ENCODE measurements at places on chromosomes 11 and 22.
A peak's percentile ranks its signal among the peaks of the same experiment; 100 is the strongest.

GRCh38 chr11:78642979-78643675, 68.5 kb upstream of the NARS2 start:
- DNase-seq = no peak

DNA sequence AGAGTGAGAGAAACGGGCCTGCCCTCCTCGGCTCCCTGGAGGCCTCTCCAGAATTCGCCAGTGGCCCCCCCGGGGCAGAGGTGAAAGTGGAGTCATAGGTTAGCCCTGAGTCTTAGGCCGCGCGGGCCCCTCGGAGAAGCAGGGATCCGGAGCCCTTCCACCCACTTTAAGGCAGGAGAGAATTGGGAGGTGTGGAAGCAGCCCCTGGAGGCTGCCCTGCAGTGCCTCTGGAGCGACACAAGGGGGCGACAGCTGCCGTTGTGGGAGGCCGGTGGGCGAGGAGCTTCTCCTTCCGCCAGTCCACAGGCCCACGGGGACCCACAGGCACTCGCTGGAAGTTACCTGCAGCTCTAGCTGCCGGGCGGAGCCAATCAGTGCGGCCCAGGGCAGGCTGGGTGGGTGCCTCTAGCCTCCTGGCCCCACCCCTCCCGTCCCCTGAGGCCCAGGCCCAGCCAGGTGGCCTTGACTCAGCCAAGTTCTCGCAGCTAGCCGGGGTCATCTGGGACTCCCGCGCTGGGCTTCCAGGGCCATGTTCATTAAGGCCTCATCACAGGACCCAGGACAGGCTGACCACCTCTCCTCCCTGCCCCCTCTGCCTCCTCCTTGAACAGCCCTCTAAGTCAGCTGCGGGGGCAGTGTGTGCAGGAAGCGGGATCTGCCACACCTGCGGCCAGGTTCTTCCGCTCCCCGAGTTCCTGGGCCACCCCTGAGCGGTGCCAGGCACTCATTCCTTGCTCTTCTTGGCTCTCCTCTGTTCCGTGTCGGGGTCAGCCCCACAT, 5.0 kb downstream of the DGKZ start:
- DNase-seq = no peak

- no peak for DNase-seq
Observed at GRCh38 chr11:65291613-65292012, 23.1 kb upstream of the CDC42EP2 start.

DNA sequence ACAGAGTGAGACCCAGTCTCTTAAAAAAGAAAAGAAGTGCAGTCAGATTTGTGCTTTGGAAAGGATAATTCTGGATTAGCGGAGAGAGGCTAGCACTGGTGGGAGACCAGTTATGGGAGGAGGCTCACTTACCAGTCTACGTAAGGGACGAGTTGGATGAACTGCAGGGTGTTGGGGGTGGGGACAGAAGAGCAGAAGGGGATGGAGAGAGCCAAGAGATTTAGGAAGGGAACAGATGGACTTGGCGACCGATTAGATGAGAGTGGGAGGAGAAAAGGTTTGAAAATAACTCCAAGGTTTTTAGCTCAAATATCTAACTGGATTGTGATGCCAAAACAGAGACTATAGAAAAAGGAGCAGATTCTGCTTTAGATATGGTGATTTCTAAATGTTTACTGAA, 81.4 kb downstream of the SFI1 start:
- no peak for DNase-seq

DNA sequence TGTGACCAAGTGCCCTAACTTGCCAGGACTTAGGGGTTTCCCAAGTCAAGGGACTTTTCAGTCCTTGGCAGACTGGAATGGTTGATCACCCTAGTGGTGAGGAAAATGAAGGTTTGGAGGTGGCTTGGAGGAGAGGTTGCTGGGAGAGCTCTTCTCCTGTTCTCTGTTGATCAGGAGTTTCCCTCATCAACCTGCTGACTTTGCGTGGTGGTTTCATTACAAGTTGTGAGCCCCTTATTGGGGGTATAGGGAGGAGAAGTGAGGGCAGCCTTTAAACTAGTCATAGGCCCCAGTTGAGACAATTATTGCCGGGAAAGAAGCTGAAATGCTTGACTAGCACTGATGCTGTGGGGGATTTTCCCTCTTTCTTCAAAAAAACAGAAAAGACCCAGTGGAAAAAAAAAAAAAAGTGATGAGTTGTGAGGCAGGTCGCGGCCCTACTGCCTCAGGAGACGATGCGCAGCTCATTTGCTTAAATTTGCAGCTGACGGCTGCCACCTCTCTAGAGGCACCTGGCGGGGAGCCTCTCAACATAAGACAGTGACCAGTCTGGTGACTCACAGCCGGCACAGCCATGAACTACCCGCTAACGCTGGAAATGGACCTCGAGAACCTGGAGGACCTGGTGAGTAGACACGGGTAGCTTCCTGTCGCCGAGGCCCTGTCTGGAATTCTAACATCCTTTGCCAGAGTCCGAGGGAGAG, at the start of gene CXCR5:
Gene CXCR5, plus strand, starts transcription at position 525 of the 704 bp plus-strand sequence. Its CDS starts 50 bp downstream, at position 575.
- no peak for DNase-seq

DNA sequence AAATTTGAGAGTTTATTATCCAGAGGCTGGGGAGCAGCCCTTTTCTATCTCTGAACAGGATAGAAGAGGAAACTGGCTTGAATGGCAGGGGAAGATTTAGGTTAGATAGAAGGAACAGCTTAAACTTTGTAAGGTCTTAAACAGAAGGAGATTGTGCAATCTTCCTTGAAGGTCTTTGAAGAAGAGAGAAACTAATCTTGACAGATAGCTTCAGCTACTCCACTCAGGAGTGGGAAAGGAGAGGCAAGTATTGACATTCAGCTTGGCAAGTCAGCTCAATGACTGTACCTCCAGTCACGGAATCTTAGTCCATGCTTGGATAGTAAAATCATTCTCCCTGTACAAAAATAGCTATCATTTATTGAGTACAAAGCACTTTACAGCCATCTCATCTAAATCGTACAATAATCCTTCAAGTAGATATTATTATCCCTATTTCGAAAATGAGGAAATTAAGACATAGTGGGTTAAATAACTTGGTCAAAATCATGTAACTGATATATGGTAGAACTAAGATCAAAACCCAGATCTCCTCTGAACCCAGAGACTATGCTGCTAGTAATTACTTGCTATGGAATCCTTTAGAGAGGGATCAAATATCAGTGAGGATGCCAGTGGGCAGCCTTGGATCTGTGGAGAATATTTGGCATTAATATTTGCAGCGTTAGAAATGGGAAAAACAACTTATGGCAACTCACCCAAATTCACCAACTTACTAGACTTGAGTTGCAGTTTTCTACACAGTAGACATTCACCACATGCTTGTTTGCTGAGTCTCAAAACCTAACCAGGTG, 14.6 kb downstream of the C11orf97 start:
- no peak for DNase-seq

GRCh38 chr11:68215087-68215445, 2.0 kb upstream of the KMT5B start:
- DNase-seq = no peak

- DNase-seq = no peak
Observed at GRCh38 chr11:123429336-123429735, 733 bp upstream of the GRAMD1B start.

- DNase-seq = no peak
Observed at GRCh38 chr11:66904981-66905521, 48.2 kb downstream of the LRFN4 start.

- DNase-seq = no peak
Observed at GRCh38 chr22:48744283-48744641, 1083.4 kb downstream of the BRD1 start.

GRCh38 chr11:74822170-74822569, 73.5 kb downstream of the RNF169 start:
- DNase-seq = no peak

GRCh38 chr22:40396882-40397281, 26.5 kb downstream of the SGSM3 start:
- DNase-seq = peak; percentile 69

DNA sequence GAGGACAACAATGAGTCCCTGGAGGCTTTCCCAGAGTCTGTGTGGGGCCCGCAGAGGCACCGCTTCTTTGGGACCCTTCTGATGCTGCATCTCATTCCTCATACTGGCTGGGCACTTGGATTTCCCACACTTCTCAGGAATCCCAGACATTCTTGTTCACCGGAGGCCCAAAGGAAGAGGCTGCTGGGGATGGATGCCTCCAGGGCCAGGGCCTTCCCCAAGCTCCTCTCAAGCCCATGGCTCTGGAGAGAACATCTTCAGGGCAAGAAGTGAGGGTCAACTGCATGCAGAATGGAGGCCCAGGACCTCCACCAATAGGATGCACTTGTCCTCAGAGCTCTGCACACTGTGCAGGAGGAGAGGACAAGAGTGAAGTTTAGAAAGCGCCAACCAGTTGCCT, 34.6 kb downstream of the DKK3 start:
- no peak for DNase-seq

GRCh38 chr11:13328286-13328685, 50.7 kb downstream of the BMAL1 start:
- no peak for DNase-seq

DNA sequence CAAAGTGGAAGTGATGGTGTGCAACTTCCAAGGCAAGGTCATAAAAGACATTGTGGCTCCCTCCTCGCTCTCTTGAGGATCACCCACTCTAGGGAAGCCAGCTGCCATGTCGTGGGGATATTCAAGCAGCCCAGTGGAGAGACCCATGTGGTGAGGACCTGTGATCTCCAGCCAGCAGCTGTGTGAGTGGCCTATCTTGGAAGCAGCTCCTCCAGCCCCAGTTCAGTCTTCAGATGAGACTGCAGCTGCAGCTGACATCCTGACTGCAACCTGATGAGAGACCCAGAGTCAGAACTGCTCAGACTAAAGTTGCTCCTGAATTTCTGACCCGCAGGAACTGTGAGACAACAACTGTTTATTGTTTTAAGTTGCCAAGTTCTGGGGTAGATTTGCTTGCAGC, 86.4 kb upstream of the GRK3 start:
- DNase-seq = no peak

DNA sequence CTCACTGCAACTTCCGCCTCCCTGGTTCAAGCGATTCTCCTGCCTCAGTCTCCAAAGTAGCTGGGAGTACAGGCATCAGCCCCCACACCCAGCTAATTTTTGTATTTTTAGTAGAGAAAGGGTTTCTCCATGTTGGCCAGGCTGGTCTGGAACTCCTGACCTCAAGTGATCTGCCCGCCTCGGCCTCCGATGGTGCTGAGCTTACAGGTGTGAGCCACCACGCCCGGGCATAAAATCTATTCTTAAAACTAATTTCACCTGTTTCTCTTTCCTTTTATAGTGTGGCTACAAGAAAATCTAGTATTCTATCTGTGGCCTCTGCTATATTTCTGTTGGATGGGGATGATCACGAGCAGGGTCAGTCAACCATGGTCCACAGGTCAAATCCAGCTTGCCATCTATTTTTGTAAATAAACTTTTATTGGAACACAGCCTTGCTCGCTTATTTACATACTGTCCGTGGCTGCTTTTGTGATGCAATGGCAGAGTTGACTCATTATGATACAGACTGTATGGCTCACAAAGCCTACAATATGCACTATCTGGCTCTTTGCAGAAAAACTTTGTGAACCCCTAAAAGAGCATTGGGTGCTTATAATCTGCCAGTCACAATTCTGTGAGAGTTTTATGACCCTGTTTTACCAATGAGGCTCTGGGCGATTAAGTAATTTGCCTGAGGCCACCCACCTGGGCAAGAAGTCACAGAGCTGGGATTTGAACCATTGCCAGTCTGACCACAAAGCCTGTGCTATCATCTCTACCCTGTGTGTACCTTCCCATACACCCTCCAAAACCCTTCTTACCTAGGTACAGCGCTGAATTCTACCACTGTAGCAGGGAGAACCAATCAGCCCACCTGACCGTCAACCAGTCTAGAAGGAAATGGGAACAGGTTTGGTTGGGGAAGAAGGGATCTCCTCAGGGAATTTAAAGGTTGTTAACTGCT, 28.3 kb downstream of the SLC1A2 start:
- DNase-seq = no peak

- DNase-seq = no peak
Observed at GRCh38 chr22:50737728-50738648, at the start of gene ACR. ACR (plus strand) TSS chr22:50738204; CDS start chr22:50738236, 32 bp downstream.

GRCh38 chr11:82907371-82907770, 5.8 kb downstream of the DDIAS start:
- no peak for DNase-seq

DNA sequence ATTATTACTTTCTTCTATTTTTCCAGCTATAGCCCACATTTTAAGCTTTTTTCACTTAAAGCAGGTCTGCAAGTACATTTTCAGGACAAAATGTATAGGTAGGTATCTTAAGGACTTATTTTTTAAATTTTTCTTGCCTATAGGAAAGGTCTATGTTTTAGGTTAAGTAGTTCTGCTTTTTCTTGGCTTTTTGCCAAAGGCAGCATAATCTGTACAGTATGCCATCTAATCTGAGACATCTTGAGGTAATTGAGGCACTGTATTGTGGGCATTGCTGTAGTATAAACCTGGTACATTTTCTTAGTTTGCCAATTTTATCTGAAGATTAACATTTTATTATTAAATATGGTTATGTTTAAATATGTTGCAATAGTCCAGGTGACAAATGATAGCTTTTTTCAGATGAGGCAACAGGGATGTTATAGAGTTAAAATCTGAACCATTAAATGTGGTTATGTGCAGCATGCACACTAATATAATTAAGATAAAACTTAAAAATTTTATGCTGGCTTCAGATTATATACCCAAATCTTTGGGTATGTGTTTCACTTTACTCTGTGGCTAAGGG, 42.9 kb downstream of the QSER1 start:
- no peak for DNase-seq

- DNase-seq = no peak
Observed at GRCh38 chr22:27686534-27686933, 115.0 kb downstream of the MN1 start.

DNA sequence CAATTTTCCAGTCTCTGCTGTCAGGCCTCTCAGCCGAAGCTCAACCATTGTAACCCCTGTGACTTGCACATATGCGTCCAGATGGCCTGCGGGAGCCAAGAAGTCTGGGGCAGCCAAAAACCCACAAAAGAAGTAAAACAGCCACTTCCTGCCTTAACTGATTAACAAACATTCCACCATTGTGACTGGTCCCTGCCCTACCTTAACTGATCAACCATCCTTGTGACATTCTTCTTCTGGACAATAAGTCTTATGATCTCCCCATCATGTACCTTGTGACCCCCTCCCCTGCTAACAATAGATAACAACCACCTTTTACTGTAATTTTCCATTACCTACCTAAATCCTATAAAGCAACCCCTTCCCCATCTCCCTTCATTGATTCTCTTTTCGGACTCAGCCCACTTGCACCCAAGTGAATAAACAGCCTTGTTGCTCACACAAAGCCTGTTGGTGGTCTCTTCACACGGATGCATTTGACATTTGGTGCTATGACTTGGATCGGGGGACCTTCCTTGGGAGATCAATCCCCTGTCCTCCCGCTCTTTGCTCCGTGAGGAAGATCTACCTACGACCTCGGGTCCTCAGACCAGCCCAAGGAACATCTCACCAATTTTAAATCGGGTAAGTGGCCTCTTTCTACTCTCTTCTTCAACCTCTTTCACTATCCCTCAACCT, 1.3 kb upstream of the NDUFC2 start:
- peak; percentile 35 for DNase-seq

DNA sequence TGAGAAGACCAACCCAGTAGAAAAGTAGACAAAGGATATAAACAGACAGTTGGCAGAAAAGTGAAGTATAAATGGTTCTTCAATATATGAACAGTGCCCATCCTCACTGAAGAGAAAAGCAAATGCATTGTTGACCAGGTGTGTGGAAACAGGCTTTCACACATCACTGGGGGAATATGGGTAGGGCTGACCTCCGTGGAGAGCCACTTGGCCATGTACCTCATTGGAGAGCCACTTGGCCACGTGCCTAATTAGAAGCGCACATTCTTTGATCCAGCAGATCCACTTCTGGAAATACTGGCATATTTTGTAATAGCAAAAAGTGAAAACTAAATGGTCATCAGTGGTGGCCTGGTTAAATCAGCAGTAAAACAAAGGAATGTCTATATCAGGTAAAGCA, 43.2 kb downstream of the PPP6R3 start:
- DNase-seq = no peak

GRCh38 chr11:121311373-121311772, 18.8 kb downstream of the SC5D start:
- no peak for DNase-seq

Data from kidney epithelial cell (primary cell).